ENCODE measurements at places on chromosomes 6 and 20.

DNA sequence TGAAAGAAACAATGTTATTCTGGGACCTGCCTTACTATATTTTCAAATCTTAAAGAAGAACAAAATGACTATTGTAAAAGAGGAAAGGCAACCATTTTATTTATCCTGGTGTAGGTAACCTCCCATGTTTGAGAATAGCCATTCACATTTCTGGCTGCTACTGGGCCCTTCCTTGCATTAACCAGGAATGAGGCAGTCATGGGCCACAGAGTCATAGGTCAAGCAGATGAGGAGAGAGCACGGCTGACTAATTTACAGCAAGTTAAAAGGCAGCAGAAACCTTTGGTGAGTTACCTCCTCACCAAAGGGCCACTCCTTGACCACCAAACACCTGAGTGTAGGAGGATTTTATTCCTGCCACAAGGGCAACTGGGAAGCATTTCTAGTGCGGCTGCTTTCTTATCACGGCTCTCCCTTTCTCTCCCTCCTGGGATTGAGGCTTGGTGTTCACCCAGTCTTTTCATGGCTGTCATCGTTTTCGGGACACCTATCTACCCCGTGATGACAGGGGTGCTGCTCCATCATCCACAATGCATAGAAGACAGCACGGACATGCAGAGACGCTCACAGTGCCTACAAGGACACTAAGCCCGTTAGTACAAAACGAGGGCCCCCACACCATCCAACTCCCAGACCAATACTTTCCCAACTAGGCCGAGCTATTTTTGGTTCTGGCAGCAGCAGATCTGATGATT is 4.4 kb upstream of the LAMA4 start:
- DNase-seq, result no peak

DNA sequence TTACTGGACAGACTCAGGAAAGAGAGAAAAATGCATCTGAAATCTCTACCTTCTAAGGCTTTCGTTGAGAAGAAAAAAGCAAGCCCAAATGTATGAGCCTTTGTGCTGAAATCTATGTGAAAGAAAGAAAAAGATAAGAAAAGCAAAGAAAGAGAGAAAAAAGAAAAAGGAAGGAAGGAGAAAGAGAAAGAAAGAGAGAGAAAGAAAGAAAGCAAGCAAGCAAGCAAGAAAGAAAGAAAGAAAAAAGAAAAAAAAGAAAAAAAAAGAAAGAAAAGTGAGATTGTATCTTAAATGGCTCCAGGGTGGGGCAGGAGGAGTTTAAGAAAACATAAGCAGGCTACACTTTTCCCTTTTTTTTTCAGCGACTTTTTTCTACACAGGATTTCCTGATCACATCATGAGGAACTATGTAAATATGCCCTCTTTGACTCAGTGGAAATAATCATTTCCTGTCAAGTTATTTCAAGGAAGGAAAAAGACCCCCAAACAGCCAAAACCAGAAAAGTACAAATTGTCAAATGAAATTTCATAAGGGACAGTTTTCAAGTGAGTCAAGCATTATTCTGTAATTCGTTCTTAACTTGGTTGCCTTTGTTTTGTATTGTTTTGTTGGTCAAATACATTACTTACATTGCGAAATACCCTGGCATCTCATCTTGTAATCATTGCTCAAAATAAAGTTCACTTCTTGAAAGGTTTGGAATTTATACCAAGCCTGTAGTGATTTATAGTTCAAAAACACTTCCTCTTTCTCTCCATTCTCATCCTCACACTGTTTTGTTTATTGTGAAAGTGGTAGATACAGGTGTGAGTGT is 79.5 kb upstream of the RNF217 start:
- DNase-seq, result no peak

DNA sequence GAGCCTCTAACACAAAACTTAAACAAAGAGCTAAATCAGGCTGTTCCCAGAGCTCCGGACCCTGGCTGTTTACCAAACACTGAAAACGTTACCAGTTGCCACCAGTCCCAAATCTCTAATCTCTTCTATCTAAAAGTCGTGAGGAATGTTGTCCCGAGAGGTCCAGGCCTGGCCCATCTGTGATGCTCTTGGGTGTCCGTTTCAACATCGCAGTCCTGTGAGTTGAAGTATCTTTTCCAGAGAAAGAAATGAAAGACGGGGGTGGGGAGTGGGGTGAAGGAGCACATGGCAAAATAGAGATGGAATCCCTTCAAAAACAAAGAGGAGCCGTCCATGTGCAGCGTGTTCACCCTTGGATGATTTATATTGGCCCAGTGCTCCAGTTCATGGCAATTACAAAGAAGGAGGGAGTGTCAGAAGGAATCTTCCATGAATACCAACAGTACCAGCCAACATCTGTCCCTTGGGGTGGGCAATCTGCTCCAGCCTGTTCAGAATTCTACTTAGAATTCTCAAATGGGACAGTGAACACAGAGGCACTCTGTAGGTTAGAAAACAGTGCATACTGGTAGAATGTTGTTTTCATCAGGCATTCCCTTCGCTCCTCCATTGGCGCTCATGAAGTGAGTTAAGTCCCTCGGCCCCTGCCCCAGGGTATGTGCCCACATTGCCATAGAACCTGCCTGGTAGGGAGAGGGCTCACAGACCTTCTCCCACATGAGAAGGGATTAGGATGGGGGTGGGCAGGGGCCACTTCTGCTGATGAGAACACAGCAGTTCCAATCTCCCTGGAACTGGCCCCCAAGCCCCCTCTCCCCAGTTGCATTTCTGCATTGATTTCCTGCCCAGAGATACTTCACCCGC is 112.1 kb downstream of the LY86 start:
- DNase-seq, result no peak

DNA sequence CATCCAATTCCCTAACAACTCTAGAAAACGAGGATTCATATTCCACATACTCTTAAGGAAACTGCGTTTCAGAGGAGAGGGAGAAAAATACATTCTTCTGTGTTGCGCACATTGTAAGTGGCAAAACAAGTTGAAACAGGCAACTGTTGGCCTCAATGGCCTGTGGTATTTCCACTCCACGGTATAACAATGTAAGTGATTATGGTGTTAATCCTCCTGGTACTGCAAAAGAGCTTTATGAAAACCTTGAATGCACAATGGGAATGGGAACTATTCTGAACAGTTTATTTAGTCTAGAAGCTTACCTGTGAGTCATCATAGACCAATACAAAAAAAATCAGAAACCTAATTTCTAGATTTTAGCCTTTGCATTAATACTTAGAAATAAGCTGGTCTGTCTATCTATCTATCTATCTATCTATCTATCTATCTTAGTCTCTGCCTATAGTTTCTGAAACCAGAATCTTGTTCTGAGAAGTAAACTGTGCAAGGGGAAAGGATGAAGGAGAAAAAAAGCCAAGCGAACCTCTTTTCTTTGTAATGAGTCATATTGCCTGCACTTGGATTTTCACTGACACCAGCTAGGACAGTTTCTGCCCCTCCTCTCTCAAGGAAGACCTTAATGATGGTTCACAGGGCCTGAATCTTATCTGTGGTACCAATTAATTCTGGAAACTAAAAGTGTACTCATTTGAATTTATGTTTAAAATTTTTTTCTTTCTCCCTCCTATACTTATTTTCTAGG is 101.5 kb downstream of the RNF144B start:
- DNase-seq, result no peak

DNA sequence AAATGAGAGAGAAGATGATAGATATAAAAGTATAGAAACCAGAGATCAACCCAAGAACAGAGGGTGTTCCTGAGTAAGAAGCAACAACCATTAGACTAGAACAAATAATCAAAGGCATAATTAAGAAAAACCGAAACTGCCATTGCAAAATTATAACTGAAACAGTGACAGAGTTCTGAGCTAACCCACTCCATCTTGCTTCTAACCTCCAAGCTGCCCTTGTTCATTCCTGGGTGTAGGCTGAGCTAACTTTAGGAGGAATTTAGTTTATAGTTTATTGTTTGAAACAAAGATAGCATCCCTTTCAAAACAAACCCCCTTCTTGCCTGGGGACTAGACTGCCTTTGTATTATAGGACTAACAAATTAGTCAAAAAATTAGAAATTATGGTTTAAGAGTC is 56.1 kb upstream of the PRND start:
- DNase-seq, result no peak

GRCh38 chr20:47897461-47897860 is 112.2 kb upstream of the SULF2 start:
- no peak for DNase-seq

DNA sequence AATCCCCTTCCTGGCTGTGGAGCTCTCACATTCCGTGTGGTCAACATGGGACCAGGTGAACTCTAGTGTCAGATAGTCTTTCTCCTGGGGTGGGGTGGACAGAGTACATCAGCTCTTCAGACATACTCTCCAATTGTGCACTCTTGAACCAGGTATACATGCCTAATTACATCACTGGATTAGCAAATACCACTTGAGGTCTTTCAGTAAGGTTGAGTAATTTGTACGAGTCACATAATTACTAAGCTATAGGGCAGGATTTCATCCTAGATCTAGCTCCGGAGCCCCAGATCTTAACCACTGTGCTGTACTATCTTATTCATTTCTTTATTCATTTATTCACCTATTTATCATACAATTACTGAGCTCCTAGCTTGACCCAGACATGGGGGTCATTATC is 821.3 kb downstream of the TFAP2A start:
- DNase-seq, result no peak

- DNase-seq, result no peak
Observed at GRCh38 chr20:14632906-14633305, 295.5 kb upstream of the FLRT3 start.

- no peak for DNase-seq
Observed at GRCh38 chr20:45153147-45153546, 21.6 kb upstream of the PI3 start.

GRCh38 chr6:159062976-159063375 is 18.2 kb upstream of the TAGAP start:
- no peak for DNase-seq

Data from activated CD4-positive, CD25-positive, alpha-beta regulatory T cell treated with anti-CD3 and anti-CD28 coated beads, Interleukin-2, amount 50 U/mL, for 16 hours (primary cell).